ENCODE measurements at places on chromosomes 16 and 17.
A peak's percentile ranks its signal among the peaks of the same experiment; 100 is the strongest.

DNA sequence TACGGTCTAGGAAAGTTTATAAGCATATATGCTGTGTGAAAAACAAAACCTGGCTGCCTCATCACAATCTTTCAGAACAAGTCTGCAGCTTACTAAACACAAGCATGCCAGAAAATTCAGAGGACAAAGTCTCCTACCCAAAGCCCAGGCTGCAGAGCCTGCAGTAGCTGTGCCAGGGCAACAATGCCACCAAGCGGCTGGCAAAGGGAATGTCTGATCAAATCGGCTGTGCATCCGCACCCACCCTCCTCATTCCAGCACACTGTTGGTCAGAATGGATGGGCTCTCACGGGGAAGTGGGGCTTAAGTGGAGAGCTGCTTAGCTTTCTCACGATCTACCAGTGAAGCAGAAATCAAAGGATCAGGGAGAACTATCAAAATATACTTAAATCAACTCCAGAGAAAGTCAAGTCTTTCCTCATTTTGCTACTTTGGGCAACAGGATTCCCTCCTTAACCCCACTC, 73.5 kb downstream of the CYTH1 start:
- H3K27me3 ChIP-seq = no peaks in the 10 kb centered on the region
- no peak overlapping the region for H3K4me3 ChIP-seq
- peaks cover 15% of the 10 kb centered on the region for H3K4me1 ChIP-seq
- H3K27ac ChIP-seq = no peak overlapping the region
- 0 out of 2 replicates have a peak, but pooled peaks cover 2% of the 10 kb centered on the region for H3K36me3 ChIP-seq

GRCh38 chr17:488993-489757, 136.6 kb upstream of the RPH3AL start:
- H3K27me3 ChIP-seq = no peaks in the 10 kb centered on the region
- no peaks in the 10 kb centered on the region for H3K4me1 ChIP-seq
- no peaks in the 10 kb centered on the region for H3K36me3 ChIP-seq
- H3K4me3 ChIP-seq = peak overlapping the region; percentile 56

DNA sequence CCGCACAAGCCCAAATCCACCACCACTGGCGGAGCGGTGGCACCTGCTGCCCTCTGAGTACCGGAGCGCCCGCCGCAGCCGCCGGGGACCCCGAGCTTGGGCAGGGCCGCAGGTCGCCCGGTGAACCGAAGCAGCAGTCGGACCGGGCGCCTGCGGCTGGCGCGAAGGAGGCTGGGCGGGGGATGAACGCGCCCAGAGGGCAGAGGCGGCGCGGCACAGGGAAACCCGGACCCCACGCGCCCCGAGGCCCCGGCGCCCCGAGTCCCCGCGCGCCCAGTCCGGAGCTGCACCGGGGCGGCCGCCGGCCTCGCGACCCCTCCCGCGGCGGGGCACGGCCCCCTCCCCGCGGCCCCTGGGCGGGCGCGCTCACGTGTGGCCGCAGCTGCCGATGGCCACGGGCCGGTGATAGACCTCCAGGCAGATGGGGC, 393 bp downstream of the RNF166 start:
- peaks cover 6% of the 10 kb centered on the region for H3K36me3 ChIP-seq
- H3K27ac ChIP-seq = peak overlapping the region; percentile 59
- H3K27me3 ChIP-seq = no peaks in the 10 kb centered on the region
- DNase-seq = no peak

- H3K4me1 ChIP-seq = peaks cover 22% of the 10 kb centered on the region
- no peak for DNase-seq
- peak overlapping the region; percentile 94 for H3K27ac ChIP-seq
- H3K4me3 ChIP-seq = peak overlapping the region; percentile 51
- peaks cover 6% of the 10 kb centered on the region for H3K36me3 ChIP-seq
Observed at GRCh38 chr17:4950075-4950745, 709 bp upstream of the ENO3 start.

DNA sequence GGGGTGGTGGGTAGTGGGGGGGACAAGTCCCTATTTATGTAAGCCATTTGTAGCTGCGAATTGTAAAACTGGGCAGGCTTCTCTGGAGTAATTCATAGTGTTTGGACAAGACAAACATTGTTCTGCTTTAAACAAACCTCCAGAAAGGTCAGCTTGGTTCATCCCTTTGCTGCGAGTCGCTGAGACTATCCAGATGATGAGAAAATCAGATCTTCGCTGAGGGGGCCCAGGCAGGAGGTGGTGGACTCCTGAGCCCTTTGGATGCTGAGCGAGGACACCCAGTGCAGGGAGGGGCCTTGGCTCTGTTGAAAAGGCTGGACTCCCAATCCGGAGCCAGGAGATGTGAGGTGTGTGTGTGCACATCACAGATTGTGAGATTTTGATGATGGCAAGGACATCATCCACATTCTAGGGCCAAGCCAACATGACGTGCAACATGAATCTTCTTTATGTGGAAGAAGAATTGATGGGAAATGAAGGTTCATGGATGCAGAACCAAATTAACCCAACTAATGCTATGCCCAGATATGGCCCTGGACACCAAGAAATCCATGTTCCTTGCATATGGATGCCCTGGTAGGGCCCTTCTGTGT, 15.0 kb upstream of the NTN1 start:
- H3K4me1 ChIP-seq = no peaks in the 10 kb centered on the region
- H3K4me3 ChIP-seq = no peak overlapping the region
- no peak overlapping the region for H3K27ac ChIP-seq
- no peak for DNase-seq
- no peaks in the 10 kb centered on the region for H3K27me3 ChIP-seq

DNA sequence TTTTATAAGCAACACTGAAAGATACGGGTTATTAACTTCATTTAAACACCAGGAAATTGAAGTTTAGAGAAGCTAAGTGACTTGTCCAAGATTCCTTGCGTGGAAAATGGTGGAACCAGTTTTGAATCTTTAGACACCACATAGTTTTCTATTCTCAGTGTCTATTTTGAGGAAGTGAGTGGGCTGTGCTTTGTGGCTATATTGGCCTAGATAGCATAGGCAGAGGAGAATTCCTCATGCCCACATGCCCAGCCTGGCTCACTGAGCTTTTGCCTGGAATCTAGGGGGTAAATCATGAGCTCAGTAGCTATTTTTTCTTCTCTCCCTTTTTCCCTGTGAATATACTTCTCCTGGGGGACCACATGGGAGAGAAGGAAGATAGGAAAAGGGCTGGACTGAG, 431.3 kb downstream of the HS3ST3B1 start:
- no peak overlapping the region for H3K4me3 ChIP-seq
- H3K27me3 ChIP-seq = no peaks in the 10 kb centered on the region
- no peak for DNase-seq
- no peak overlapping the region for H3K27ac ChIP-seq
- H3K36me3 ChIP-seq = no peaks in the 10 kb centered on the region

GRCh38 chr17:45729294-45729907, 54.7 kb upstream of the CRHR1 start:
- no peak overlapping the region for H3K4me3 ChIP-seq
- H3K27me3 ChIP-seq = no peaks in the 10 kb centered on the region
- DNase-seq = no peak
- H3K4me1 ChIP-seq = no peaks in the 10 kb centered on the region
- no peak overlapping the region for H3K27ac ChIP-seq
- no peaks in the 10 kb centered on the region for H3K36me3 ChIP-seq

- no peaks in the 10 kb centered on the region for H3K27me3 ChIP-seq
- no peak for DNase-seq
- H3K4me3 ChIP-seq = no peak overlapping the region
Observed at GRCh38 chr17:57649731-57650484, 95.2 kb downstream of the CCDC182 start.

DNA sequence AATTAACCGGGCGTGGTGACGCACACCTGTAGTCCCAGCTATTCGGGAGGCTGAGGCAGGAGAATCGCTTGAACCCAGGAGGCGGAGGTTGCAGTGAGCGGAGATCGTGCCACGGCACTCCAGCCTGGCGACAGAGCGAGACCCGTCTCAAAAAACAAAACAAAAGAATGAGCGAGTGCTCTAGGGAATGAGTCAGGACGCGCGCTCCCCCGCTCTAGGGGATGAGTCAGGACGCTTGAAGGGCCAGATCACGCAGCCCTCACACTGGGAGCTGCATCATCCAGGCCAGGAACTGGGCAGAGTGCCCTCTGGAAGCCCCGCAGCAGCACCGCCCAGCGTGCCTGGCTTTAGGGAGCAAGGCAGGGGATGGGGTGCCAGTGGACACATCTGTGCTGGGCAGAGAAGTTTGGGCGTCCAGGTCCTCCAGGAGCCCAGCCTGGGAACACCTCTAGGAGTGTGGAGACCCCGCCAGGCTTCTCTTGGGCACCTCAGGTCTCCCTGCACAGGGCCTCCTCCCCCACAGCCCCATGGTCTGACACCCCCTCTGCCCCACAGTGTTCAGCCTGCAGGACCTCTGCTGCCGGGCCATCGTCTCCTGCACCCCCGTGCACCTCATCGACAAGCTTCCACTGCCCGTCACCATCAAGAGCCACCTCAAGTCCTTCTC, 3.9 kb upstream of the WFIKKN1 start:
- H3K4me3 ChIP-seq = peak overlapping the region; percentile 6
- no peaks in the 10 kb centered on the region for H3K36me3 ChIP-seq
- H3K4me1 ChIP-seq = peaks cover 73% of the 10 kb centered on the region
- no peaks in the 10 kb centered on the region for H3K27me3 ChIP-seq
- peak overlapping the region; percentile 39 for H3K27ac ChIP-seq
- DNase-seq = peak; percentile 85

- no peak overlapping the region for H3K27ac ChIP-seq
- H3K27me3 ChIP-seq = no peaks in the 10 kb centered on the region
- DNase-seq = no peak
Observed at GRCh38 chr16:345772-346171, 6.8 kb downstream of the AXIN1 start.

DNA sequence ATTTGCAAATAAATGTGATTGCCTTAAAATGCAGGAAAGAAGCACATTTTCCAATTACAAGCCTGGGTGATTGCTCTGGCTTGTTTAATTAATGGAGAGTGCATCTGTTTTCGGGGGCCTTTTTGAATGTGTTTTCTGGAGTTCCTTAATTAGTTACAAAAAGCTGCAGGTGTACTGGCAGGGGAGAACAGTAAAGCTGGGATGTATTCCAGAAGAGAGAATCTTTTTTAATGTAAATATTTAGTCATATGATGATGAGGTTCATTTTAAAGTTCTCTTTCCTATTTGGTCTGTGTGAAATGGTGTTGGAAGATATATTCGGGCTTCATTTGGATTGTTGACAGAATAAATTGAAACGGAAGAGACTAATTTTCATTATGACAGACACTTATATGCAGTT, 70.9 kb upstream of the N4BP1 start:
- no peaks in the 10 kb centered on the region for H3K4me1 ChIP-seq
- H3K27me3 ChIP-seq = no peaks in the 10 kb centered on the region
- H3K4me3 ChIP-seq = no peak overlapping the region
- no peak overlapping the region for H3K27ac ChIP-seq
- DNase-seq = no peak

Data from Panc1 (cell line).